Breast epithelium (tissue), 4 donors: ENCODE measurements at places on chromosomes 16 and 17. TPM values are rescaled to one million over a fixed set of nuclear protein-coding genes. Genes with fewer than 3 reads are reported as not detected.

GRCh38 chr16:72372087-72373045 lies 200.4 kb upstream of the PMFBP1 start:
- no peaks in the 10 kb centered on the region for H3K27me3 ChIP-seq
- H3K27ac ChIP-seq: no peak overlapping the region
- H3K4me1 ChIP-seq: no peaks in the 10 kb centered on the region
- H3K4me3 ChIP-seq: no peak overlapping the region
- H3K36me3 ChIP-seq: no peaks in the 10 kb centered on the region
- DNase-seq: no peak

- H3K4me3 ChIP-seq: no peak overlapping the region
- peak overlapping the region; percentile 54 for H3K27ac ChIP-seq
- H3K36me3 ChIP-seq: no peaks in the 10 kb centered on the region
- no peak for DNase-seq
These were observed 151.2 kb upstream of the TBX2 start for GRCh38 chr17:61248399-61248798.

GRCh38 chr16:22624038-22624799 lies 113.5 kb downstream of the NPIPB5 start:
- no peaks in the 10 kb centered on the region for H3K4me1 ChIP-seq
- no peak overlapping the region for H3K4me3 ChIP-seq
- H3K36me3 ChIP-seq: no peaks in the 10 kb centered on the region
- no peak overlapping the region for H3K27ac ChIP-seq
- peak; percentile 66 for DNase-seq

GRCh38 chr16:48409839-48410632 lies 24.8 kb upstream of the SIAH1 start:
- H3K36me3 ChIP-seq: no peaks in the 10 kb centered on the region
- H3K27ac ChIP-seq: peak overlapping the region; percentile 64

DNA sequence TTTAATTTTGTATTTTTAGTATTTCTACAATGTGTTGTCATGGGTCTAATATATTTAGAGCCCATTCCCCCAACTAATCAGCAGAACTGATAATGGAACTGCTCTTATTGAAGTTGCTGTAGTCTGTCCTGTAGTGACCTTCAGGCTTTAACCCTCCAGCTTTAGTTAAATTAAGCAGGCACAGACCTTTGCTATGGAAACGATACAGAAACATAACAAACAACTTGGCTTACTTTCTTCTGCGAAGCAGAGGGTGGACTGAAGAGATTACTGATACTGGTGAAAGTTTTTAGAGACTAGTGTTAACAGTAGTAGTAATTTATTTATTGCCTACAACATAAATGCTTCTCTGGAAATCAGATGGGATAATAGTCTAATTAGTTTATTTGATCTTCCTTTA lies 61.4 kb downstream of the NFATC3 start:
- no peaks in the 10 kb centered on the region for H3K4me1 ChIP-seq
- H3K27ac ChIP-seq: no peak overlapping the region
- no peaks in the 10 kb centered on the region for H3K36me3 ChIP-seq
- H3K27me3 ChIP-seq: no peaks in the 10 kb centered on the region
- DNase-seq: no peak
- H3K4me3 ChIP-seq: no peak overlapping the region

GRCh38 chr17:7552621-7553051 lies 3.8 kb downstream of the TNFSF12 start:
- no peak overlapping the region for H3K4me3 ChIP-seq
- no peaks in the 10 kb centered on the region for H3K27me3 ChIP-seq
- peaks cover 12% of the 10 kb centered on the region for H3K4me1 ChIP-seq
- no peaks in the 10 kb centered on the region for H3K36me3 ChIP-seq
- no peak overlapping the region for H3K27ac ChIP-seq

DNA sequence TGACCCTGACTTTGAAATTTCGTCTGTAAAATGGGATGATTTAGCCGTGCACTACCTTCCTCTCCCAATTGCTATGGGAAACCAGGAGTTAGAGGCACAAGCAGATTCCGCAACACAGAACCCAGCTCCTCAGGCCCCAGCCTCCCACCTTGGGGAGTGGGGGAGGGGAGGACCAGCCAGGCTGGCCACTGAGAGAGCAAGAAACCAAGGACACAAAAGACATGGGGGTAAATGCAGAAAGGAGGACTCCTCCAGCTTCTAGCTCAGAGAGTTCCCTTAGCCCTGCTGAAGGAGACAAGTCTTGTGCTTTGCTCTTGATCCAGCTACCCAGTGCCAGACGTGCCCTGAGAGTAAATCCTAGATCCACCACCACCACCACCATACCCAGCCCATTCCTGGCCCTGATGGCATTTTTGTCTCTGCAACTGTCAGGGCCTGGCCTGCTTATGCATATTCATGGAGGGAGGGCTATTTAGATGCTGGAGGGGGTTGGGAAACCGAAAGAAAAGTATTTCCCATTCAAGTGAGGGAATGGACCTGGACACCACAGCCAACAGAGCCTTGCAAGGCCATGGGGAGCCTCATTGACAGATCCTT lies 25.9 kb downstream of the PITPNM3 start:
- no peak overlapping the region for H3K4me3 ChIP-seq
- DNase-seq: no peak
- H3K36me3 ChIP-seq: no peaks in the 10 kb centered on the region
- no peak overlapping the region for H3K27ac ChIP-seq
- no peaks in the 10 kb centered on the region for H3K4me1 ChIP-seq

The ALG1 gene
- total RNA-seq: 21.2 TPM

The LRRC75A gene
- total RNA-seq: 3.3 TPM

The OMG gene
- total RNA-seq: 0.96 TPM
